NK-92 treated with Interleukin-12 subunit alpha and Interleukin-12 subunit beta, amount 100 ng/mL, for 24 hours (cell line): ENCODE measurements at places on chromosomes 16 and 17.

- no peak for DNase-seq
Measured at GRCh38 chr17:72128039-72128438, 7.2 kb downstream of the SOX9 start.

DNA sequence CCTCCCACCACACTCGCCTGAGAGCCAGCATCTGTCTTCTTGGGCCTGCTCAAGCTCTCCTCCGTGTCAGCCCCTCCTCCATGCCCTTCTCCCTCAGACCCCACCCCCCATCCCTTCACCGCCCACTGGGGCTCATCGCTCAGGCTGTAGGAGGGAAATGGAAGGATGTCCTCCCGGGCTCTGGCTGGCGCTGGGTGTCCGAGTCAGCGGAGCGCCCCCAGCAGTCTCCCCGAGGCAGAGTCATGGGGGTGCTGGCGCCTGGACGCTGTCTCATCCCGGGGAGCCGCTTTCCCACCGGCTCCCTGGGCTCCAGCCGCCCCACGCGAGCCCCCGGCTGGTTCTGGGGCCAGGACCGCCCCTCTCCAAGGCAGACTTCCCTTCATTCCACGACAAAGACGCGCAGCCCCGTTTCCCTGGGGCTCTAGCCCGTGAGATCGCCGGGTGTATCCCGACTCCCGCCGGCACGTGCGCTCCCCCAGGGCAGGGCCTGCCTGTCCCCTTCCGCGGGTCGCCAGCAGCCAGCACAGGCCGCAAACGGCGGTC lies 428 bp upstream of the ANTKMT start:
- DNase-seq: peak; percentile 55

DNA sequence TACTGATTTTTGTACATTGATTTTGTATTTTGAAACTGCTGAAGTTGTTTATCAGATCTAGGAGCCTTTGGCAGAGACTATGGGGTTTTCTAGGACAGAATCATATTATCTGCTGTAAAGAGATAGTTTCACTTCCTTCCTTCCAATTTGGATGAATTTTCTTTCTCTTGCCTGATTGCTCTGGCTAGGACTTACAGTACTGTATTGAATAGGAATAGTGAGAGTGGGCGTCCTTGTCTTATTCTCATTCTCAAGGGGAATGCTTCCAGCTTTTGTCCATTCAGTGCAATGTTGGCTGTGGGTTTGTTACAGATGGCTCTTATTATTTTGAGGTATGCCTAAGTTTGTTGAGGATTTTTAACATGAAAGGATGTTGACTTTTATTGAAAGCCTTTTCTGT lies 290.1 kb downstream of the MAP2K4 start:
- no peak for DNase-seq

DNA sequence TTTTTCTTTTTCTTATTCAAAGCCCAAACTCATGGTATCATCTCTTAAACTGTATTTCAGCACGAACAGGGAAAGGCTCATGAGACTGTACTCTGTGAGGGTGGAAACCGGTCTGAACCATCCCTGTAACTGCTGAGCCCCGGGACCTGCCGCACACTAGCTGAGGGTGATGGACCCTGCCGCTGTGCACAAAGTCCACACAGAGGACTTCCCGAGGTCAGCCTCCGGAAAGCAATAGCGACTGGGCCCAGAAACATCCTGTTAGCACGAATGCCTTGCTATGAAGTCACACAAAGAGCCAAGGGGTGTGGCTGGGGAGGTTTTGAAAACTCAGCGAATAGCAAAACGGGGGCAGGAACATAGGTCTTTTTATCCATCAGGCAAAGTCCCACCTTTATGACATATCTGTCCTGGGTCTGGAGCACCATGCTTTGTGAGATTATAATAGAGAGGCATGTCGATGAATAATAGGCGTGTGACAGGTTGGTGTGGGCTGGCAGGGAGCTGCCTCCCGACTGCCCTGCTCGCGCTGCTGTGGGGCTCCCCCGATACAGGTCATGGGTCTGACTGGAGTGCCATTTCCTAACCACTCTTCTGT lies 33.4 kb downstream of the CDK5R1 start:
- peak; percentile 60 for DNase-seq
